ENCODE measurements at places on chromosomes 1 and 21.

DNA sequence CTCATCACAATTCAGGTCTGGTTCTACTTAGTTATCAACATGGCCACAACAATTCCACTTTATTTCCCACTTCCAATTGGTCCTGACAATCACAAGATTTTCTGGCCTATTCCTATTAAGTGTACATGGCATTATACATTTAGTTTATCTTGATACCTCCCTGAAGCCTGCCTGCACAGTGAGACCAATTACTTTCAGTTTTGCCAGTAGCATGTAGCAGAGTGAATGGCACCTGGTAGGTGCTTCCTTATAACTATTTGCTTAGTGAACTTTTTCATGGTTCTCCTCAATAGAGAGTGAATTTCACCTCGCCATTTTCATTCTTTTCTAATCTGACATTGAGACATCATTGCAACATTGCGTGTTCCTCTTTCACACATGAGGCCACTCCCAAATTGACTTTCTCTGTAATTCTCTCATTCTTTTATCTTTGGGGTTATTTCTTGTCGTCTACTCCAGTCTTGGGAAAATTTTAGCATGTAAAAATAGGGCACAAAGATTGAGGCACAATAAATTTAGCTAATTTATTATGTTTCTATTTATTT is 124.3 kb downstream of the DISC1 start:
- no peak for DNase-seq

- no peak for DNase-seq
These were observed 17.0 kb downstream of the FAM151A start for GRCh38 chr1:54606096-54606989.

- no peak for DNase-seq
These were observed 5.4 kb upstream of the SLC35D1 start for GRCh38 chr1:67059346-67059745.

- DNase-seq, result no peak
These were observed 1.2 kb upstream of the HPCAL4 start for GRCh38 chr1:39692152-39693074.

- DNase-seq, result no peak
These were observed 649.7 kb upstream of the NEGR1 start for GRCh38 chr1:72932025-72932424.

GRCh38 chr1:233730380-233730779 is 116.5 kb downstream of the KCNK1 start:
- no peak for DNase-seq
